ENCODE measurements at places on chromosomes 5 and 9.

GRCh38 chr5:154465169-154465568, 12.9 kb downstream of the HAND1 start:
- no peak for DNase-seq

DNA sequence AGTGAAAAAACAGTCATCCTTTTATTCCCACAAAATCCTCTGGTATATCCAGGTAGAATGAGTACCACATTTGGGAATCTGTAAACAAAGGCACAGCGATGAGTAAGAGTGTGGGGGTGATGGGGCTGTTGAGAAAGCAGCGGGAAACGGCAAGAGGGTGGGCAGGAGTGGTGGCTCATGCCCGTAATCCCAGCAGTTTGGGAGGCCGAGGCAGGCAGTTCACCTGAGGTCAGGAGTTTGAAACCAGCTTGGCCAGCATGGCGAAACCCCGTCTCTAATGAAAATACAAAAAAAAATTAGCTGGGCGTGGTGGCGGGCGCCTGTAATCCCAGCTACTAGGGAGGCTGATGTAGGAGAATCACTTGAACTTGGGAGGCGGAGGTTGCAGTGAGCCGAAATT, 43.1 kb downstream of the KLF4 start:
- no peak for DNase-seq

DNA sequence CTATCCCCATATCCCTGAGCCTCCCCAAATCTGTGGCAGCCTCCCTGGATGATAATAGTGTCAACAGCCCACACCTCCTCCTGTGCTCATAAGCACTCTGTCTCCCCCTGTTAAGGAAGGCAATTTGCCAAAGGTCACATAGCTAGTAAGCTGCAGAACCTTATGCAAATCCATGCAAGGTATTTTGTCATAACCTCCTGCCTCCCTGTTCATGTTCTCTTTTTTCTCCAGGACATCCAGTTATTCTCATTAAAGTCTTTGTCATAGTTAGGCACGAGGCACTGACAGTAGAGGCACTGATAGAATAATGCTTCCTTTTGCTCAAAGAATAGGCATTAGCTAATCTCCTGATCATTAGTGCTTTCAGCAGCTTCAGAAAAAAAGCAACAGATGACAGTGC, 10.2 kb upstream of the AUH start:
- no peak for DNase-seq

GRCh38 chr5:16547200-16547842, 69.5 kb downstream of the RETREG1 start:
- DNase-seq = no peak

DNA sequence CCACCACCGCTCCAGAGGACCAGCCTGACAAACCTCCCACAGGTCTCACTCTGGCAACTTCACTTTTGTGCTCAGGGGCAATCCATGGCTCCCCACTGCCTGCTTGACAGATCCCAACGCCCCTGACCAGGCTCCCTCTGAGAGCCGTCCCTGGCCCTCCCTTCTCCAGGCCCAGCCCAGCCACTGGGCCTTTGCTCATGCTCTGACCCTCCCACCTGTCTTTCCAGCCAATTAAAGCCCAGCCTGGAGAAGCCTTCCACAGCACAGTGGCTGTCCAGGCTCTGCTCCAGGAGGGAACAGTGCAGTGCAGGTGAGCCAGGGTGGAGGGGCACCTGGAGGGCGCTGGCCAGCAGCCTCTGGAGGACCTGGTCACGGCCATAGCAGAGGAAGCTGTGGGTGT, 3.3 kb downstream of the ENTPD2 start:
- DNase-seq = no peak

DNA sequence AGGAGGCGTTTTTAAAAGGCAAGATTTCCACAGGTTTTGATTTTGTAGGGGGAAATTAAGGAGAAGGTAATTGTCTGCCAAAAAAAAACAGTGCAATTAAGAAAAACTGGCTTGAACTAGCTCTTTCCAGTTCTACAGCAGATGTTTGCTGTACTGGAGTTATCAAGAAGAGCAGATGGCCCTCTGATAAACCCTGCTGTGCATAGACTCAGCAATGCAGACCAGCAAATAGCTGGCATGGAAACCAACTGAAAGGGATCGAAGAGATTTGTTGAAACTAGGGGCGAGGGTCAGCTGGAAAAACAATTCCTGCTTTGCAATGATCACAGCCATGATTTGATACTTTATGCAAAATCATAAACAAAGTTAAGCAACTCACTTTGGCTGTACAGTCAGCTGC, 17.8 kb upstream of the BHMT start:
- peak; percentile 55 for DNase-seq

DNA sequence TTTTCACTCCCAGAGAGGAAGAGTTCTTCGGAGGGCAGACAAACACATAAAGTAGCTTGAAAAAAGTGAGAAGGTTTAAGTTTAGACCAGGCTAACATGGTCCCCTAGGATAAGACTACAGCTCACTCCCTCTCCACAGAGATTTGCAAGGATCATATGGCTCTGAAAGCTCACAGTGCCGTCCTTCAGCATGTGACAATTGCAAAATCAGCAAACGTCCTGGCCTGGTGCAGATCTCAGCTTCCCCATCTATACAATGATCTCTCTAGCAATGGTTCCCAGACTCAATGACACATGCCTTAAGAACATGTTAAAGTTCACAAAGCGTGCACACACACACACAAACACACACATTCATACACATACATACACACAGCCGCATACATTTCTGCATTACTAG, 327.6 kb downstream of the ACTL7B start:
- no peak for DNase-seq

DNA sequence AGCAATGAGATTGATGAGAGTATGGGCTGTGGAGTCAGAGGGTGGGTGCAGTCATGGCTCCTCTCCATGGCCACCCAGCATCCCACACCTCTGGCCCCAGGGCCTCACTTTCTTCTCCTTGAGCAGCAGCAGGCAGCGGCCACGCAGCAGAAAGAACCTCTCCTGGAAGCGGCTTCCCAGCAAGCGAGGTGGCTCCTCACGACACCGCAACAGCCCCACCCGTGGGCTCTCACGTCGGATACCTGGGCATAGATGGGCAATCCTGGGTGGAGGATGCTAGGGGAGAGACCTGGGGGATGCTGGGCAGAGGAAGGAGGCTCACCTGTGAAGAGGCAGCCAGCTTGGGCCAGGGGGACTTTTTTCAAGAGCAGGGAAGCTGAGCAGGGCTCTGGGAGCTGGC, 5.2 kb upstream of the FCHSD1 start:
- no peak for DNase-seq

DNA sequence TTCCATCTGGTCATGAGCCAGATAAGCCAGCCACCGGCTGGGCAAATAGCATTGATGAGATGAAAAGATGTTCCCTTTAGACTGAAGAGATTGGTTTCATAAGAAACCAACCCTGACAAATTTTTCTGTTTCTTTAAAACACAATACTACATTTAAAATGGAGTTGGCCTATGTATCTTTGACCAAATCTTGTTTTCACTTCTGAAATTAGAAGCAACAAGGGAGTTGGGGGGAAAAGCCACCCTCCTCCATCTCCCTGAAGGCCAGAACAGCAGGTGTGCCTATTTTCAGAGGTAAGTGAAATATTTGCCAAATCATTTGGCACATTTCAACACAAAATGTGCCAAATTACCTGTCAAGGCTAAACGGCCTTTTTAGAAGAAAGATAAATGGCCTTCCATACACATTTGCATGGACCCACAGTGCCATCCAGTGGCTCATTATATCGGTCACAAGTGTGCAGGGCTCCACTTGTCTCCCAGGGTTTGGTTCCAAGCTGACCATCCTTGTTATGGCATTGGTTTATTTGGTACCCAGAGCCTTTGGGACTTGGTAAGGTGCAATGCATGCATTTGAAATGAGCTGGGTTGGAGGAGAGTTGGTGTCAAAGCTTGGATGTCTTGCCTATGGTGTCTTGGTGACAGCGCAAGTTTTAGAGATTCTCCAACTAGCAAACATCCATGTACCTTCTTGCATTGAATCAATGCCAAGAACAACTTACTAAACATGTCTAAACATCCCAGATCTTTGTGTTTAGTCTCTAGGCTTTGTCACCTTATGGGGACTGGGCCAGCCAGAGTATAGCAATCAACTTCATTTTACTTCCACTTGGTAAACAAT, 372.0 kb upstream of the KIF2A start:
- peak; percentile 70 for DNase-seq

- DNase-seq = peak; percentile 28
Observed at GRCh38 chr9:1709347-1709746, 305.8 kb upstream of the SMARCA2 start.

DNA sequence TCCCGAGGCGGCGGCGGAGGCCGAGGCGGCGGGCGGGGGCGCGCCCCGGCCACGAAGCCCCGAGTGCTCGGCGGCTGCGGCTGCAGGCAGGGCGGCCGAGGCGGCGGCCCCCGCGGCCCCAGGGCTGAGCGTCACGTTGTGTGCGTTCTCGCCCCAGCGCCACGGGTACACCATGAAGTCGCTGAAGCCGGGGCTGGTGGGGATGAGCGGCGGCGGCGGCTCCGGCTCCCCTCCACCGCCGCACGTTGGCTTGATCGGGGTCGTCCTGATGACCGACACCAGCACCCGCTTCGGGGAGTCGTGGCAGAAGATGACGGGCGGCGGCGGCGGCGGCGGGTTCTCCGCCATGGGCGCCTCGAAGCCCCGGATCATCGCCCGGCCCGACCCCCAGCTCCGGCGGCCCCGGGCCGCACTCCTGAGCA, 498 bp downstream of the ZNF367 start:
- no peak for DNase-seq

DNA sequence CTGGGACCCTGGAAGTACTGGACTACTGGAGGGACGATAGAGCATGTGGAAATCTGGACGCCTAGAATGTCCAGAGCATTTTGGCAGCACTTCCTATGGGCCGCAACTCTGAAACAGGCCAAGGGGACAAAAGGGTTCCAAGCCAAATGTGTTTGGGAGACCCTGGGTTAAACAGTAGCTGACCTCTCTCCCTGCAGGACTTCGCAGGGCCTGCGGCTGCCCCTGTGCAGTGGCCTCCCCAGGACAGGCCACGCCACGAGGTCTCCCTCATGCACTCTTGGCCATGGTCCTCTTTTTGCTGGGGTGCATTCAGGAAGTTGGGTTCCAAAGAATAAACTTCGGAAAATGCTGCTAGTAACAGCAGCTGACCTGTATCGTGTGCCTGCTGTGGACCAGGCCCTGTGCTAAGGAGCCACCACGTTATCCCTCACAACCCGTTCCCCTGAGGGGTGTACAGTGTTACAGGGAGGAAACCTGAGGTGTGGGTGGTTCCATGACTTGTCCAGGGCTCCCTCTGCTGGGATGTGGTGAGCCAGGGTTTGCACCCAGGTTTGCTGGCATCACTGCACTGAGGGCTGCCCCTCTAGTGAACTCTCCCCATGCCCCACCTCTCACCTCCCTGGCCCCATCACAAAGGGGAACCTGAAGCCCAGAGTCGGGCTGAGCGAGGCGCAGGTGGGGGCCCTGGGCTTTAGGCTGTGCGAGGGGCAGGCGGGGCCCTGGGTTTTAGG, 79.4 kb downstream of the AMBP start:
- DNase-seq = peak; percentile 12

DNA sequence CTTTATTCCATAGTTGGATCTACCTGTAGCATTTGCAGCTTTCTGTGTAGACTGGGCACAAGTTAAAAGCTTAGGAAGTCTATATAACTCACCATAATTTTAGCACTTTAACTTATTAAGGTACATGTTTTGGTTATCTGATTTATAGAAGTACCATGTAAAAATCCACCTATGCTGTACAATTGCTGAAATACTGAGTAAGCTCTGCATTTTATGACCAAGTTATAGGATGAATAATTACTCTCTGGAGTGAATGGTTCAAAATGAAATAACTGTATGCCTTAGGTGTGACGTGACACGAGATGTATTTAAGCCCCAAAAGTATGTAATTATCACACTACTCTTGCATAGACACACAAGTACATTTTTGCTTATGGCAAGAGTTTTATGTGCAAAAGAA, 22.1 kb downstream of the ZSWIM6 start:
- no peak for DNase-seq

DNA sequence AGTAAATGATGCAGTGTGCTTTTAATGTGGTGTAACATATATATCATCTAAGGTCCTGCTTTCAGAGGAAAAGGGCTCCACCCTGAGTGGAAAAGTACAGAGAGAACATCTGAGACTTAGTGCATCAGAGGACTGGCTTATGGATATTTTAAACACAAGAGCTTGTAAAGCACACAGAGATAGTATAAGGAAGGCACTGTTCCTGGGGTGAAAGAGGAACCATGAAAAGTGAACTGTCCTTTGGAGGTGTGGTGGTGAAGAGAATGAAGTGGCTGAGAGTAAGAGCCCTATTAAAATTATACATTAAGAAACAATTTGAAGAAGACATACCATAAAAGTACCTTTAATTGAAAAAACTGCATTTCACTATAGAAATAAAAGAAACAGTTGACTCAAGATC, 68.9 kb downstream of the CSF2 start:
- no peak for DNase-seq

GRCh38 chr5:65718576-65719310, 3.2 kb downstream of the SGTB start:
- no peak for DNase-seq

DNA sequence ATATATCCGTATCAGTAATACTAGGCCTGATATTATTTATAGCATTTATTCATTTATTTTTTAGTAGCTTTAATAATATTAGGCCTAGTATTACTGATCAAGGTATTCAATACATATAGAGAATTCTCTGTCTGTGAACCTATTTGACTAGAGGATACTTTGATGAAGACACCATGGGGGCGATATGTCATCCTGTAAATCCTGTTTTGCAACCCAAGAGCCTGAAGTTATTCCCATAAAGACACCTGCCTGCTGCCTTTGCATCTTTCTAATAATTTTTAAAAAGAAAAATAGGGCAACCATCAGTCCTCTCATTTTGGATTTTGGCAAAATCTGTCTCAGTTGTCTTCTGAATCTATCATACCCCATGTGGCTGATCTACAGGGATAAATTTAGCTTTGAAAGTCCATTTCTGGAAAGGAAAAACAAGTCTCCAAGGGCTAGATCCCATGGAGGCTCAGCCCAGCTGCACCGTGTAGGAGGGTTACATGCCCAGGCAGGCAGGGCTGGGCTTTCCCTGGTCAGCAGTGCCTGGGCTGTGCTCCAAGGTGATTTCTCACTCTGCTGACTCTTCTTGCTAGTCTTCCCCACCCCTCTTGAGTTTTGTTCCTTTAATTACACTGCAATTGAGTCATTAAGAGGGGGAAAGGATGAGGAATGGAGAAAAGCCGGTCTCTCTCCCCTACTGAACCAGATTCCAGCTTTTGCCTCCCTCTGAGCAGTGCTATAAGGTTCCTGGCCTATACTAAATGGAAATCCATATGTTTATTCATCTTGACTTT, 169.0 kb downstream of the TRIM32 start:
- DNase-seq = no peak
